ENCODE measurements at places on chromosomes 11 and 22.

- DNase-seq, result no peak
These were observed 4.9 kb downstream of the CSNK1E start for GRCh38 chr22:38312261-38312800.

GRCh38 chr11:117221775-117222517, 9.9 kb downstream of the PCSK7 start:
- DNase-seq, result no peak

GRCh38 chr11:6319001-6319703, 1.1 kb downstream of the CAVIN3 start:
- no peak for DNase-seq

DNA sequence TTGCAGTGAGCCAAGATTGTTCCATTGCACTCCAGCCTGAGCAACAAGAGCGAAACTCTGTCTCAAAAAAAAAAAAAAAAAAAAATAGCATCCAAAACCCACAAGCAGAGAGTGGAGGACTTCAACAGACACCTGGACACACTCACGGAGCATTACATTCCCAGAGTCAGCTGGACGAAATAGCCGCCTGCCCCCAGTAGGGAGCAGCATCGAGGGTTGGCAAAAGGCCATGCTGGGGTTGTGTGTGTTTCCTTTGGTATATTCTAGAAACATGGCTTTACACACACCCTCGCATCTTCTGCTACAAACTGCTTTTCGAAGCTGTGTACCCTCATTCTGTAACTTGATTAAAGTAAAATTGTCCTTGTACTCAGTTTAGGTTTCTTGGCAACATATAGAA, 5.3 kb downstream of the ADA2 start:
- peak; percentile 44 for DNase-seq

DNA sequence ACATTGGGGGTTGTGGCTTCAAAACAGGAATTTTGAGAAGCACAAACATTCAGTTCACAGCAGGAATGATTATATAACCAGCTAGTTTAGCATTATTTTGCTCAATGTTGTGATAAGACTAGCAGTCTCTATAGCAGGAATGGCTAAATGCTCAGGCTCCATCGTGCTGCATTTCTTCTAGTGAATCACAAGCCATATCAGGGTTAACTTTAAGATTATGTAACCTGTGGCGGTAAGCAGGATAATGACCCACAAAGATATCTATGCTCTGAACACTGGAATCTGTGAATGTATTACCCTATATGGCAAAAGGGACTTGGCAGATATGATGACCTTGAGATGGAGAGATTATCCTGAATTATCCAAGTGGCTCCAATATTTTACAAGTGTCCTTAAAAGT, 14.8 kb downstream of the FSHB start:
- no peak for DNase-seq

- no peak for DNase-seq
These were observed 37.5 kb downstream of the MPPED1 start for GRCh38 chr22:43449205-43449830.
